ENCODE measurements at places on chromosomes 7 and 10.

- DNase-seq = no peak
These were observed 289.7 kb downstream of the PLXDC2 start for GRCh38 chr10:20105931-20106330.

- DNase-seq = no peak
These were observed 26.2 kb downstream of the CCDC6 start for GRCh38 chr10:59880019-59880717.

DNA sequence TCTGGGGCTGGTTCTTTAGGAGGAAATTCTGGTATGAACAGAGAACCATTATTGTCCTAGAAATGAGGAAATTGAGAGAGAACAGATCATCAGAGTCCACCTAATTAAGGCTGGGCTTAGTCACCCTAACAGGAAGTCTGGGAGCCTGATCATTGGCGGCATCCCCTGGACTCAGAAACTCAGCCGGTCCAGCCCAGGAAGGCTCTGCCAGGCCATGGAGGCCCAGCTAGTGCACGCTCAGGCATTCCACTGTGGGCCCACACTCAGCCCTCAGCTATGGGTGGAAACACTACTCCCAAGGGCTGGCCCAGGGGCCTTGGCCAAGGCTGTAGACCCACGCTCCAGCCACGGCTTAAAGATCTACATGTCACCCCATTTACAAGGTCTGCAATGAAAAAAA is 109.2 kb downstream of the PTPN20 start:
- no peak for DNase-seq

DNA sequence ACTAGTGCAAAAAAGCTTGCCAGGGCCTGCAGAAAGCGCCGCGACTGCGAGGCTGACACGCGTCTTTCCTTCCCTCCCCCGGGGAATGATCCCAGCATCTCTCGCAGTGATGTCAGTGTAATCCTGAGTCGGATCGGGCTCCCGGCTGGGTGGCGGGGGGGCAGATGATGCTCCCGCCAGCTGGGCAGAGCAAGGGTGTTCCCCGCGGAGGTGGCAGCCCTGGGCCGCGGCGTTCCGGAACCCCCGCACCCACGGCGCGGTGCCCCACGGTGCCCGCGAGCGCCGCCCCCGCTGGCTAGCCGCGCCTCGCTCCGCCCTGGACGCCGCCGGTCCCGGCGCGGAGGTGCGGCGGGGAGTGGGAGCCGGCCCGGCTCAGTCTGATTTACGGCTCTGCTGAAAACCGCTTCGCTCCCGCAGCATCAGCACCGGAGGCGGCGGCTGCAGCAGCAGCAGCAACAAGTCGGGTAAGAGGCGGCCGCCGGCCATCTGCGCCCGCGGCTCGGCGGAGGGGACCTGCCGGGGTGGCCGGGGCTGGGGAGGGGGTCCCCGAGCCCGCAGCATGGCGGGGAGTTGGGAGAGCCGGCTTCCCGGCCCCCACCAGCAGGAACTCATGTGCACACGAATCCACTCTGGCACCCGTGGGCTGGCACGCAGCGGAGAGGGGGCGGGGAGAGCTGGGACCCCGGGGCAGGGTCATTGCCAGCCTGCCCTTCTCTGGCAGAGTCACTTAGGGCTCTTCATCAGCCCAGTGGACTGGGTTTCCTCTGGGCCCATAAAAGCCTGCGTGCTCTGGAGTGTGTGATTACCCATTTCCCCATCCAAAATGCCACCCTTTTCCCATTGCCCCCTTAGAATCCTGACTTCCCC is at the start of gene ZNF365:
TSS of gene ZNF365 (plus strand) at position 375 of the 867 bp plus-strand sequence. CDS start 1,825 bp downstream, outside the sequence.
- no peak for DNase-seq

GRCh38 chr10:314871-315270 is 179.6 kb downstream of the ZMYND11 start:
- DNase-seq = no peak

All from urinary bladder (tissue), 4 donors.